ENCODE measurements at places on chromosomes 5 and 9.
A peak's percentile ranks its signal among the peaks of the same experiment; 100 is the strongest.

GRCh38 chr9:5667391-5667790, 38.5 kb downstream of the RIC1 start:
- no peak for DNase-seq

DNA sequence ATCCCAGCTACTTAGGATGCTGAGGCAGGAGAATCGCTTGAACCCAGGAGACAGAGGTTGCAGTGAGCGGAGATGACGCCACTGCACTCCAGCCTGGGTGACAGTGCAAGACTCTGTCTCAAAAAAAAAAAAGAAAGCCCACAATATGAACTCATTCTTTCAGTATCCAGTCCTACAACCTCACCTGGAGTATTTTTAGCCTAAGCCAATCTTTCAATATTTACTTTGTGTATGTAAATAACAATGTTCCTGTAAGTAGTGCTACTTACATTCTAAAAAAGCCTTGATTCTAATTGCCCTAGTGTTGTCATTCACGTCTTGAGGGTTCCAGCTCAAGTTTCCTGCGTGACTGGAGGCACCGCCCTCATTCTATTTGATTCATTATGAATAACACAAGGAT, 62.0 kb downstream of the BHMT start:
- no peak for DNase-seq

DNA sequence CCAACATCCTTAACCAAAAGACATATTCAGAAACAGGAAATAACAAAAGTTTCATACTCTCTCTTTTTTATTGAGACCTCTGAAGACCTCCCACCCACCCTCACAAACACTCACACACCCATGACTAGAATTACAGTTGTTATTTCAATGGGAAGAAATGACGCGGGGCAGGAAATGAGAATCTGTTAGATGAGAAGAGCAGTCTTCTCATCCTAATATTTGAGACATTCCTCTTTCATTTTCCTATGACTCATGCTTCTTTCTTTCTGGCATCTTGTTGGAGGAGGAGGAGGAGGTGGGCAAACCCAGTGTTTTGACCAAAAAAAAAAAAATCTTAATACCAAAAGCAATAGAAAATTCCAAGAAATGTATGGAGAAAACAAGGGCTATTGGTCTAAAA, 179.5 kb upstream of the TARS1 start:
- no peak for DNase-seq

DNA sequence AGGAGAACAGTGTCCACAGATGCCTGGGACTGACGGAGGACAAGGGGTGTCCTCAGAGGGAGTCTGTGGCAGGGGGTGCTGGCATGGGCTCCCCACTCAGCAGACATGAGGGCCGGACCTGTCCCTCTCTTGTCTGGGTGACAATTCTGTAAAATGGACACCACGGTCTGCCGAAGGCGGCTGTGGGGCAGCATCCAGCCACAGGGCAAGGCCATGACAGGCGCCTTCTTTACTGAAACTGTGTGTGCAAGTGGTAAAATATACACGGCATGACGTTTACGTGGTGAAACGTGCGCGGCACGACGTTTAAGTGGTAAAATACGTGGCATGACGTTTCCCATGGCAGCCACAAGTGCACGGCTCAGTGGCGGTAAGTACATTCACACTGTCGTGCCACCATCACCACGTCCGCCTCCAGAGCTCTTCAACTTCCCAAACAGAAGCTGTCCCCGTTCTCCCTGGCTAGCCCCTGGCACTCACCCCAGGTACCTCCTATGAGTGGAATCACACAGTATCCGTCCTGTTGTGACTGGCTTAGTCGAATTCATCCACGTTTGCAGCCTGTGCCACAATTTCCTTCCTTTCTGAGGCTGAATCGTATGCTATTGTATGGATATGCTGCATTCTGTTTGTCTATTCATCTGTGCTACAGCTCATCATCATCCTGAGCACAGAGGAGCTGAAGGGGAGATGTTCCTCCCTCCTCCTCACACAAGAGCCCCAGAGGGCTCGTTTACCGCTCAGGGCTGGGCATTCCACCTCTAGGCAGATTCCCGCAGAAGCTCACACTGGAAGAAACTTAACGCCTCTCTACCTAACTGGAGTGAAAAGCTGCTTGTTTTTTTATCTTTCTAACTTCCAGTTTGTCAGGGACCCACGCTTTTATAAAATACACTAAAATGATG, 52.5 kb downstream of the COL23A1 start:
- no peak for DNase-seq

DNA sequence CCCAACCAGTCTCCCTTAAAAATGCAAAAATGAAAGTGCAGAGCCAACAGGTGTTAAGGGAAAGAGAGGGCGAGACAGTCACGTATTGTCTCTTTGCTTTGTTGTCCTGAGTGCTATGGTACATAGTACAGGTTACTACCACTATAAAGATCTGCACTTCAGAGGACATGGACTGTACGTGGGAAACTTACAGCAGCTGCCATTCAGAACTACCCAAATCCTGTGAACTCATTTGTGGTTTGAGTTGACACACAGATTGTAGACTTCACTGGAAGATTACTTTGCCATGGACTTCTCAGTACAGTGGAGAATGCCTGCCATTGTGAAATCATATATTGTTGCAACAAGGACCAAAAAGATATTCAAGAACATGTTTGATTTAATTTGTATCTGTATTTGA, 34.8 kb downstream of the FBXO38 start:
- no peak for DNase-seq

- DNase-seq: no peak
Observed at GRCh38 chr9:85147046-85147640, 477.6 kb downstream of the NTRK2 start.

DNA sequence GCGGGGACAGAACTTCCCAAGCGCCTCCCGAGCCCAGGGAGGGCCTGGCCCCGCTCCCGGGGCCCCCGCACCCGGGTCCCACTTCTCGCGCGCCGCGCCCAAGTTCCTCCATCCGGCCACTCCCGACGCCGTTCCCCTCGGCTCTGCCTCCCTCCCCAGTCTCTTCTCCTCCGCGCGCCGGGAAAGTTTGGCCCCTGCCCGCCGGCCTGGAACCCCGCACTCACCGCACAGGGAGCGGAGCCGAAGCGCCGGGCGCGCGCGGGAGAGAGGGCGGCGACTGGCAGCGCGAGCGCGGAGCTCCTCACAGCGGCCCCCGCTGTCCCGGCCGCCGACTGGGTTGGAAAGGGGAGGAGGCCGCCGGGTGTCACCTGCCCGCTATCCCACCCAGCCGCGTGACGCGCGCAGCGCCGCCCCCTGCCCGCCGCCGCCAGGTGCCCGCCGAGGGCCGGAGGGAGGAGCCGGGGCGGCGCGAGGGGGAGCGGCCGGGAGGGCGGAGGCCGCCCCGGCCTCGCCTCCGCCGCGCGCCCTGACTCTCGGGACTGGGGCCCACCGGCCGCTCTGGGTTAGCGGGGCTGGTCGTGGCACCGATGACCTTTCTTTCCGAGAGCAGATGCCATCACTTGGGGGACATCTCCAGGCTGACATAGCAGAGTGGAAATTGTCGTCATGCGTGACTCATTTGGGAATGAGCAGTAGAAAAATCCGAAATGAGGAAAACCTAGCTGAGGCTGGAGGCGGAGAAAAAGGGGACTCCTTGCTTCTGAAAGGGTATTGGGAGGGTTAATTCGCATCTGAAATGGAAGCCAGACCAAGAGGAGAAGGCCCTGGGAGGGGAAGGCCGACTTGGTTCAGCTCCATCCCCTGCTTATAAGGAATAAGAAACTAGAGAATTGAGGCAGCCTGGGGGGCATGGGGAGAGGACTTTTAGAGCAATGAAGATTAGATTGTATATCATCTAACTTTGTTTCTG, at the start of gene ELOVL7:
Gene ELOVL7 (minus strand): TSS at position 334 of the 970 bp plus-strand sequence. CDS start 56,872 bp downstream, outside the sequence.
- DNase-seq: no peak

DNA sequence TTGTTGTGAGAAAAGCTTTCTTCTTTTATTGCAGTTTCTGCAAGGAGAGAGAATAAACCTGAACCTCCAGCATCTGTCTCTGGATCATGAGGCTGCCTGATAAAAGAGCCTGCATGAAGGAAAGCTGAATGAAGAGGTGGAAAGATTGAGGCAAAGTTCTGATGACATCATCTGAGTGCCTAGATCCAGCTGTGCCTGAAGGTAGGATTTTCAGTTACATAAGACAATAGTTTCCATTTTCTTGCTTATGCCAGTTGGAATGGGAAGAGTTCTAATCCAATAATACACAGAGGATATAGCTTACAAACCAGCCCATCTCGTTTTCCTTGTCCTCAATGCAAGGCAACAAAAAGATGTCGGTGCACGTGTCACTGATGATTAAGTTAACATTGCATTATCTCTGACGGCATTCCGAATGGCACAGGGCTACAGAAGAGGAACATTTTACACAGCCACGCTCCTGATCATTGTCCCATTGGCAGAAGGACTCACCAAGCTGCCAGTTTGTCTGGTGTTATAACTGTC, 105.5 kb upstream of the ERCC6L2 start:
- no peak for DNase-seq

DNA sequence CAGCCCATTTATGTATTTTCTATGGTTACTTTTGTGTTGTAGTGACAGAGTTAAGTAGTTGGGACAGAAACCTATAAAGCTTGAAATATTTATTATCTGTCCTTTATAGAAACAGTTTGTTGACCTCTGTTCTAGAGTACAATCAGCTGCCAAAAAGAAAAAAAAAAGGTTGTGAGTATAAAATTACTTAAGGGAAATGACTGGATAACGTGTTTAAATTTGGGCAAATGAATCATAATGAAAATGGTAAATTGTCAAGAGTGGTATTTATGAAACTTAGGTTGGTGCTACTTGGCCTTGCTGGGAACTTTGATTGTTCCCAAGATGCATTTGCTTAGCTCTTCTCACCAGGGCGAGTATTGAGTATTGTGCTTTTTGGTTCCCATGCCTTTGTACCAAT, 70.2 kb upstream of the IL6ST start:
- DNase-seq: no peak

GRCh38 chr9:79220666-79221065, 351.1 kb upstream of the TLE4 start:
- DNase-seq: no peak

- DNase-seq: peak; percentile 23
Observed at GRCh38 chr5:172114875-172115422, 73.1 kb downstream of the STK10 start.

DNA sequence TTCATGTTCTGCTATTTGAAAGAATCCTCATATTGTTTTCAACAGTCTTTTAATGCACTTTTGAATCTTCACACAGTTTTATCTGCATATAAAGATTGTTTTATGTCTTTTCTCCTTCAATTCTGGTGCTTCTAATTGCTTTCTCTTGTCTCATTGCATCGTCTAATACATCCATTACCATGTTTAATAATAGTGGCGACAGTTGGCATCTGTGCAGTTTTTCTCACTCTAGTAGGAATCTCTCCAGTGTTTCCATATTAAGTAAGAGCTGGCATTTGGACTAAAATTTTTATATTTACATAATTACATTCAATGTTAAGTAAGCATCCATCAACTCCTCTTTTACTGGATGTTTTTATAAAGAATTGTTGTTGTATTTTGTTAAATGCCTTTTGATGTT, 49.9 kb downstream of the ADCY2 start:
- DNase-seq: no peak

- DNase-seq: no peak
Observed at GRCh38 chr5:78653681-78654366, 5.3 kb upstream of the LHFPL2 start.

- DNase-seq: no peak
Observed at GRCh38 chr5:130002876-130003275, 98.6 kb downstream of the CHSY3 start.

DNA sequence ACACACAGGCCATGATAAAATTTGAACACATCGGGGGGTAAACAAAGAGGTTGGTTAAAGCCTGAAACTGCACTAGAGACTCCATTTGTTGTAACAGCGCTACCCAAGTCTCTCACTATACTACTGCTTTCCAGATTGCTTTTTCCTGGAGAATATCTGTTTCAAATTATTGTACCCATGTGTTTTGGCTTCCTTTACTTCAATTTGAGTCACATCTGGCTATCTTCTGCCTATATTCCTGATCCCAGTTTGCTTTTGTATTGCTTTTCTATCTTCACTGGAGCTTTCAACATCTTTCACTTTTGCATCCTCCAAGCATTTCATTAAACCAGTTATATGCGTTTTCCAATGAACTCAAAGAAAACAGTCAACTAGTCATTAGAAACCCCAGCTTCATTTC, 404.7 kb downstream of the MLLT3 start:
- DNase-seq: no peak

- no peak for DNase-seq
Observed at GRCh38 chr9:27196383-27196782, 87.4 kb downstream of the TEK start.

- DNase-seq: no peak
Observed at GRCh38 chr9:21813575-21814473, 11.4 kb downstream of the MTAP start.

GRCh38 chr5:176381423-176381822, 7.0 kb downstream of the NOP16 start:
- no peak for DNase-seq

GRCh38 chr9:132901858-132902831, 23.4 kb downstream of the SPACA9 start:
- peak; percentile 52 for DNase-seq

DNA sequence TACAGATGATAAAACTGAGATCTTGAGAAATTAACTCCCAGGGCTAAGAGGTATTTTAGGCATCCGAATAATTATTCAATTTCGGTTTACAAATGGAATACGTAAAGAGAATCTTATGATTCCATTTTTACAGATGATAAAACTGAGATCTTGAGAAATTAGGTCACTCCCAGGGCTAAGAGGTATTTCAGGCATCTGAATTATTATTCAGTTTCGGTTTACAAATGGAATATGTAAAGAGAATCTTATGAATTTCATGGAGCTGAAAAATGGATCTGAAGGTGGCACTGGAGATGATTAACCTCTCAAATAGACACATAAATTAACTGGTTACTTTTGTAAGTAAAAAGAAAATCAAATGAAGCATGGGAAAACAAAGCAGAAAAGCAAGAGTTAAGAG, 44.2 kb downstream of the FGF1 start:
- no peak for DNase-seq

DNA sequence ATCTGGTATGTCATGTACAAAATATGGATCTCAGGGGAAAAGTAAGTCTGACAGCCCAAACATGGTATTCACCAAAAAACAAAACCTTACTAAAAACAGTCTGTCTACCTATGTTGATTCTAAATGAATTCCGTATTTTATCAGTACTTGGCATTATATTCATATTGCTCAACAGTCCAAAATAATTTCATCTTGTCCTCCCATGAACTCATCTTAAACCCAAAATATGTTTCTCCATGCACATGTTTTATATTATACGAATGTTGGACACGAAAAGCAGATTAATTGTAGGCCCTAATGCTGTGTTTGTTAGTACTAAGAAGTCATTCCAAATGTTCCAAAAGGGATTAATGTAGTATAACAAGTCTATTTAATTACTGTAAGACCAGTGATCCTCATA, 20.1 kb downstream of the NFIB start:
- DNase-seq: no peak

DNA sequence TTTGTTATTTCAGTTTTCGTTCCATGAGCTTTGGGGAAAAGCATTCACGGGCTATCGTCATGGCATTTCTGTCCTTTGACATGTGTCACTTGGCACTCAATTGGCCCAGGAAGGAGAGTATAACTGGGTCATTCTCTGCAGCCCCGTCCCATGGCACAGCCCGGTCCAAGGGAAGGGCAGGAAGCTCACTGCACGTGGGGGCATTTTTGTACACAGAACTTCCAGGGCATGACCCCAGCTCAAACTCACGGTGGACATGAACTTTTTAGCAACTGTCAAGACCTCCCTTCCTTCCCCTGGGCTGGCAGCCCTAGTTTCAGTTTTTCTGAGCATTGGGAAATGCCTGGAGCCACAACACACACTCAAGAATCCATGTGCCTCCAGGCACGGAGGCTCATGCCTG, 161.6 kb upstream of the PANK3 start:
- no peak for DNase-seq
